ENCODE measurements at places on chromosomes 6 and 20.

DNA sequence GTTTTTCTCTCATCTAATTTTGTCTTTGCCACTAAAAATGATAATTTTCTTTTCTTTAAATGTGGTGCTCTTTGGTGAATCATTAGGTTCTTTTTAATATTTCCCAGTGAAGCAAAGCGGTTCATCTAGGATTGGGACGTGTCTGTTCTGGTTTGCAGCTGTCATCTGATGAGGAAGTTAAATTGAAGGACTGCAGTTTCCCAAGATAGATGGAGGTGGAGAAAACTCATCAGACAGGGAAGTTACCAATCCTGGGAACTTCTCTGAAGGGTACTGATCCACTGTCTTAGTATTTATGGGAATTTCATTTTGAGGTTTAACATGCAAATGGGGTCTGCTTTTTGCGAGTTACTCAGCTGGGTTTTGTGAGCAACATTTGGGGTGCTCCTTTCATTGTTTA, 2.4 kb upstream of the AARS2 start:
- DNase-seq: no peak

DNA sequence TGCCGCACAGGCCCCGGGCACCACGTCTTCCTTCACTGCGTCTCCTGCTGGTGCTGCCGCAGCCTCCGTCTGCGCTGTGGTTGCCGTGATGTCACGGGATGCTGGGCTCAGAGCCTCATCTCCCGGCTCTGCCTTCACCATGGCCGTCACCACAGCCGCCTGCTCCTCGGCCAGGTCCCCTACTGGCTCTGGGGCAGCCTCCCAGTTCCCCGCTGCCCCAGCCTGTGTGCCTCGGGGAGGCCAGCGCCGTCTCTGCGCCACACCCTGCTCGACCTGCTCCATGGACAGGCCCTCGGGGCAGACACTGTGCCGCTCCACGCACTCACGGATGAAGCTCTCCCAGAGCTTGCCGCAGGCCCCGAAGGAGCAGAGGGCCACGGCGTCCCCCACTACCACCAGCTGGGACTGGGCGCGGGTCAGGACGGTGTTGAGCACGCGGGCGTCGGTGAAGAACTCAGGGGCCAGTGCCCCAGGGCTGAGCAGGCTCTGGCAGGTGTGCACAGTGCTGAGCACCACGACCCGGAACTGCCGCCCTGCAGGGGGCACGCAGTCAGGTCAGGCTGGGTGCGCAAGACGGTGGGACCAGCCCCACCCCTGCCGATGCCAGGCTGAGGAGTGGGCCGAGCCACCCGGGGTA, 8.2 kb downstream of the HELZ2 start:
- no peak for DNase-seq

DNA sequence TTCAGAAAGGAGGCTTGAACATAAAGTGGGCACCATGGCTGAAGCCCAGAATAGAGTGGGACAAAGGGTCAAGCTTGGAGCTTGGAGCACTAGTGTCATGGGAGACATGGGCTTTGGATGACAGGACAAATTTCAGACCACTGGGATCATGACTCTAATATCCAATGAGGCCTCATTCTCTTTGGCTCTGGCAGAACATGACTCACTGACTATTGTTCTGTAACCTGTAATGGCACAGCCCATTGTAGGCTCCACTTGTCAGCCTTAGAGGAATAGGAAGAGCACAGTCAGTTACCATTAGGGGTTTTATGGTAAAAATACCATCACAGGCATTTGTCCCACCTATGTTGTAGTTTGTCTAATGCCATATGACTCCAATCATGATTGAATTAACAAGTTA, 34.0 kb upstream of the MMS22L start:
- DNase-seq: peak; percentile 14

DNA sequence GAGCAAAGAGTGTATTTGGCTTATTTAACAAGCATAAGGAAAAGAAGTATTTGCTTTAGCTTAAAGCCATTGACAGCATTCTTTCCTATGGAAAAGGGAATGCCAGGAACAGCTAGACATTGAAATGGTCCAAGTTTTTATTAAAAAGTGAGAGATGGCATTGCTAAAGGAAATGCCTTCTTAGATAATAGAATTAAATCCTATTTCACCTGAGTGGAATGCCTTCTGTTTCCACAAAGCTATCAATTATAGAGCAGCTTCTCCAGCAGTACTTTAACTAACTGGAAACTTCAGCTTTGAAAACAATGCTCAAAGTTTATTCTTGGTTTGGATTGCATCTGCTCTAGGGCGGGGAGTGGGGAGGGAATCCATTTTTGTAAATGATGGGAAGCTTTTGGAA, 85.1 kb upstream of the CNKSR3 start:
- DNase-seq: no peak

DNA sequence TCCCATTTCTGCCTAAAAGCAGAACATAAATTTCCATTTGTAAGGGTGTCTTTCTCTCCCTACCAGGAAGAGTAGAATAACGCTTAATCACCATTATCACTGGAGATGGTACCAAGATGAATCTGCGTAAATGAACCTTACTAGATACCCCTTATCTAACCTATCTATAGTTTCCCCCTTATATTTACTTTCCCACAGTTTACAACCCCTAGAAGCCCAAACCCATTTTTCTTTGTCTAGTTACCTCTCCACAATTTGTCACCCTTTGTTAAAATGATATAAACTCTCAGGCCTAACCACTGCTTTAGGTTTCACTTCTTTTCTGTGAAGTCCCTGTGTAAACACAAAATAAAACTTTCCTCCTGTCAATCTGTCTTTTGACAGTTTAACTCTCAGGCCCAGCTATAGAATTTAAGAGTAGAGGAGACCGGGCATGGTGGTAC, 45.5 kb downstream of the PCNA start:
- DNase-seq: no peak

DNA sequence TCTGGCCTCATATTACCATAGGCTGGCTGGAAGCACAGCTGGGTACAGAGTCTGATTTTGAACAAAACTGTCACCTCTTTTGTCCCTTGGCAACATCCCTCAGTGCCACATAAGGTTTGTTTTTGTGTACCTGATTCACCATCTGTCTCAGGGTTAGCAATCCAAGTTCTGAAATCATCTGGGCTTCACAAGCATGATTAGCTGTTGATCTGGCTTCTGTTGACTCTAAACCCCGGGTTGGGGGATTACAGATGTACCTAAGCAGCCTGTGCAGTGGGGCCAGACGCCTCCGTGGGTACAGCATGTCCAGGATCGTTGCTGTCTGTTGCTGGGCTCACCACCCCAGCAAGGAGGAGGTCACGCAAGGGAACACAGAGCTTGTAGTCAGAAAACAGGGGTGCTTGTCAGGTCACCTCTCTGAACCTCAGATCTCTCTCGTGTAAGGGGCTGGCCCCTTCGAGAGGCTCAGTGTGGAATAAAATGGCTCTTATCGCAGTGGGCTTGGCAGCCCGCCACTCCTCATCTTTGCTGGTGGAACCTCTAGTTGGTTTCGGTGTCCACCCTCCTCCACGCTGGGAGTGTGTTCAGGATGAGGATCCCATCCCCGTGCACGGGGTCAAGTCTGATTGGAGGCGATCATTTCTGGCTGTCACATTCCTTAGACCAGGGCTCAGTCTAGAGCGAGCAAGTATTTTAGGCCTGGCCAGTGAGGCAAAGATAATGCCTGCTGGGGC, 39.2 kb upstream of the ZNF831 start:
- no peak for DNase-seq

- no peak for DNase-seq
These were observed 31.0 kb upstream of the PSMF1 start for GRCh38 chr20:1087311-1087905.

DNA sequence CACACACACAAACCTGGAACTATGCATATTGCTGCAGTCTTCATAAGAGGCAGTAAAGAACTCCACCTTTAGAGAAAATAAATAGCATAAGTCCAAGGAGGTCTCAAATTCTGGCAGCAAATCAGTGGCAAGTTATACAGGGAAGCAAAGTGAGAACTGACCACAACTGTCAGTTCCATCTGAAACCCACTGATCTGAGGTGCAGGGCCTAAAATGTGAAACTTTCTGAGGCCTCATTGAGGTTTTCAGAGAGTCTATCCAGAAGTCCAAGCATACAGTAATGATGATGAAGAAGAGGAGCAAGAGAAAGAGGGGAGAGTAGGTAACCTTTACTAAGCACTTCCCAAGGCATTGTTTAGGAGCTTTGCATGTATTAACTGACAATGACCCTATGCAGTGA, 36.3 kb downstream of the MTFR2 start:
- DNase-seq: no peak

DNA sequence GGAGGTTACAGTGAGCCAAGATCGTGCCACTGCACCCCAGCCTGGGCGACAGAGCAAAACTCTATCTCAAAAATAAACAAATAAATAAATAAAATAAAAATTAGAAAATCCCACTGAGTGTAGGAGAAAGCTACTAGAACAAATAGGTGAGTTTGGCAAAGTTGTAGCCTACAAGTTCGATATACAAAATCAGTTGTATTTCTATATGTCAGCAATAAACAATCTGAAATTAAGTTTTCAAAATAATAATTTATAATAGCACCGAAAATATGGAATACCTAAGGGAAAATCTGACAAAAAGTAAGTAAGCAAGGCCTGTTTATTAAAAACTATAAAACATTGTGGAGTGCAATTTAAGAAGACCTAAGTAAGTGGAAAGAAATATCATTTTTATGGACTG, 5.1 kb upstream of the DEFB118 start:
- DNase-seq: no peak

DNA sequence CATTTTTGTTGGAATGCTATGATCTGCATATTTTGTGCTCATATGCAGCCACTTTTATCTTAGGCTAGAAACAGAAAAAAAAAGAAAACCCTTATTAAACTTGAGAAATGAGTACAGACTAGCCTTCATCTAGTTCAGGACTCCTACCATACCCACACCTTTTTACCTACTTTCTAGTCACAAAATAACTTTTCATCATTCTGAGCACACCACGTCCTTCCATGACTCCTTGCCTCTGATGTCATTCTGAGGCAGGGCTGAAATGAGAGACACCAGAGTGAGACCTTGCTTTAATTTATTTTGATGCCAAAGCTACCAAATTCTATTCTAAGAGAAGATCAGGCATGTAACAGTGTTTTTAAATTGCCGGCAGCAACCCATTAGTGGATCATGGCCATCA, 38.8 kb downstream of the SNX3 start:
- no peak for DNase-seq

DNA sequence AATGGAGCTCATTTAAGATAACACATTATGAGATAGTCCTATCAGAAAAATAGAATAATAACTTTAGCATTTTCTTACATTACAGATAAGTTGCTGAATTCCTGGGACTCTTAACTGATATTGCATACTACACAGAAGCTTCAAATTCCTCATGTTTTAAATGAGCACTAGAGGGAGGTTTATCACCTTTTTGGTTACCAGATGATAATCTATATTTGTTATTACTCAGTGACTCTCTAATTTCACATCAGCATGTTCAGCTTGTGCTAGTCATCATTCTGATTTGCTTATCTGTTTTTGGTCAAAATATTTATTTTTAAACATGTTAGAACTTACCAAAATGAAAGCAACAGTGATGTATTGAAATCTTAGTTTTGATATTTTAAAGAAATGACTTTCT, 20.5 kb upstream of the GJA10 start:
- no peak for DNase-seq

- peak; percentile 38 for DNase-seq
These were observed 15.8 kb downstream of the IL22RA2 start for GRCh38 chr6:137157601-137158000.

DNA sequence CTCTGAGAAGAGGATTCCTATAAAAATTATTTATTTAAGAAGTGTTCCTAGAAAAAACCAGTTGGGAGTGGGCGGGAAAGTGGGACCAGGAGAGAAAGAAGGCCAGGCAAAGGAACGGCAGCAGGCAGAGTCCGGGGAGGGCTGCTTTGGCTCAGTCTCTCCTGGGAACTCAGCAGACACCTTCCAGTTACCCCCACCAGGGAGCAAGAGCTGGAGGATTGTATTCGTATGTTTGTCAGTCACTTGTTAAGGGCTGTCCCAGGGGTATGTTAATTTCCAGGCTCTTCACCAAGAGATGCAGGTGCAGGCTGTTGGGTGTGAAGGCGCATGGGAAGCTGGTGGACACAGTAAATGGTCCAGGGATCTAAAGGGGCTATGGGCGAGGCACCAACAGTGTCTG, 53.0 kb upstream of the CHD6 start:
- DNase-seq: no peak

DNA sequence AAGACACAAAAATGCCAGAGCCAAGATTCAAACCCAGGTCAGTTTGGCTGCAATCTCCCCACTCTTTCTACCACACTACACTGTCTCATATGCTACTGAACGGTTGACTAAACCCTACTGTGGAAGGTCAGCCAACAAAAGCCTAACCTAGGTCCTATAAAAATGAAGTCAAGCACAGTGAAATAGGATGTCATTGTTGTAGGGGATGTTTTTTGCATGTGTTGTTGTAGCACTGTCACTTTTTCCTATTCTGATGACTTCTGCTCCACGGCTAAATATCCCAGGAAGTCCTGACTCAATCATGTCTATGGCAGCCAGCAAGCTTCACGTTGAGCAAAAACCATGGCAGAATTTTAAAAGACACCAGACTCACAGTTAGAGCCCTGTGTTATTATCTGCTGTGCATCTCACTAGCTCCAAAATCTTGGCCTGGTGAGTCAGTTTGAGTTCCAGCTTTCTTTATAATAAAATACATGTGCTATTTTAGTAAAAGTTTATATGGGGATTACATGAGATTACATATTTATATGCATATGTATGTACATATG, 322.1 kb upstream of the NT5E start:
- no peak for DNase-seq

DNA sequence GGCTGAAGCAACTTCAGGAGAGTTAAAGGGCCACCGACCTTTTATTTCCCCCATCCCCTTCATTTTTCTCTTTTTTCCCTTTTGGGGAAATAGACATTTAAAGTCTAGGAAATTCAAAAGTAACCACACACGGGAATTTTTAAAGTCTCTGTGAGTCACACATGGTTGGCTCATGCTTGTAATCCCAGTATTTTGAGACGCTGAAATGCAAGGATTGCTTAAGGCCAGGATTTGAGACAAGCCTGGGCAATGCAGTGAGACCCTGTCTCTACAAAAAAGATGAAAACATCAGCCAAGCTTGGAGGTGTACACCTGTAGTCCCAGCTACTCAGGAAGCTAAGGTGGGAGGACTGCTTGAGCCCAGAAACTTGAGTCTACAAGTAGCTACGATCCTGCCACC, 34.2 kb downstream of the KATNA1 start:
- DNase-seq: no peak

GRCh38 chr6:170200458-170200891, 90.4 kb downstream of the DLL1 start:
- peak; percentile 56 for DNase-seq

GRCh38 chr20:44279228-44279627, 31.8 kb downstream of the FITM2 start:
- no peak for DNase-seq

- DNase-seq: no peak
These were observed 187.7 kb upstream of the BMP2 start for GRCh38 chr20:6579824-6580223.

- DNase-seq: peak; percentile 75
These were observed 1.0 kb downstream of the IGF2R start for GRCh38 chr6:159969921-159970320.

DNA sequence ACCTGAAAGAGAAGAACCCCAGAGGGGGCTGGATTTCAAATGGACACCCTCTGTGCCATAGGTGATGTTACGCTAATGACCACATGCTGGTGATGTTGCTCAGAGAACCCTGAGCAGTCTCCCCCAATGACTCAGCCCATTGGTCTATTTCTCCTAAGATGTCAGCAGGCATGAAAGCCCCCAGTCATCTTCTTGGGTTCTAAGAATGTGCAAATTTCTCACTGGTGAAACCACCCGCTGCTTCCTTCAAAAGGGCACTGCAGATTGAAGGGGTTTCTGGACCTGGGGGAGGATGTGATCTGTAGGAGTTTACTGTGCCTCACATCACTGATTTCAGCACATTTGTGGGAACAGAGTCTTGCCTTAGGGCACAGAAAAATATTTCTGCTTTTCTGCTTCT, 298.4 kb upstream of the MOCS1 start:
- DNase-seq: no peak
